T-helper 1 cell (primary cell): ENCODE measurements at places on chromosomes 4 and X.

- no peak for DNase-seq
Measured at GRCh38 chr4:77586951-77587383, 18.7 kb upstream of the CXCL13 start.

- DNase-seq = no peak
Measured at GRCh38 chr4:3683077-3683743, 83.0 kb upstream of the ADRA2C start.

DNA sequence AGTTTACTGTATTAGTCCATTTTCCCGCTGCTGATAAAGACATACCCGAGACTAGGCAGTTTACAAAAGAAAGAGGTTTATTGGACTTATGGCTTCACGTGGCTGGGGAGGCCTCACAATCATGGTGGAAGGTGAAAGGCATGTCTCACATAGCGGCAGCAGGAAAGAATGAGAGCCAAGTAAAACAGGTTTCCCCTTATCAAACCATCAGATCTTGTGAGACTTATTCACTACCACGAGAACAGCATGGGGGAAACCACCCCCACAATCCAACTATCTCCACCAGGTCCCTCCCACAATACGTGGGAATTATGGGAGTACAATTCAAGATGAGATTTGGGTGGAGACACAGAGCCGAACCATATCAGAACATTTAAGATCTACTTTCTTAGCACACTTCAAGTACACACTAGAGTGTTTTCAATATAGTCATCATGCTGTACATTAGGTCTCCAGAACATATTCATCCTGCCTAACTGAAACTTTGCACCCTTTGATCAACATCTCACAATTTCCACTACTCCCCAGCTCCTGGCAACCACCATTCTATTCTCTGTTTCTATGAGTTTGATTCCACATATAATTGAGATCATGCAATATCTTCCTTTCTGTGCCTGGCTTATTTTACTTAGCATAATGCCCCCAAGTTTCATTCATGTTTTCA is 341.0 kb downstream of the ARHGAP24 start:
- no peak for DNase-seq

GRCh38 chrX:8636497-8636896 is 95.4 kb downstream of the ANOS1 start:
- DNase-seq = no peak

DNA sequence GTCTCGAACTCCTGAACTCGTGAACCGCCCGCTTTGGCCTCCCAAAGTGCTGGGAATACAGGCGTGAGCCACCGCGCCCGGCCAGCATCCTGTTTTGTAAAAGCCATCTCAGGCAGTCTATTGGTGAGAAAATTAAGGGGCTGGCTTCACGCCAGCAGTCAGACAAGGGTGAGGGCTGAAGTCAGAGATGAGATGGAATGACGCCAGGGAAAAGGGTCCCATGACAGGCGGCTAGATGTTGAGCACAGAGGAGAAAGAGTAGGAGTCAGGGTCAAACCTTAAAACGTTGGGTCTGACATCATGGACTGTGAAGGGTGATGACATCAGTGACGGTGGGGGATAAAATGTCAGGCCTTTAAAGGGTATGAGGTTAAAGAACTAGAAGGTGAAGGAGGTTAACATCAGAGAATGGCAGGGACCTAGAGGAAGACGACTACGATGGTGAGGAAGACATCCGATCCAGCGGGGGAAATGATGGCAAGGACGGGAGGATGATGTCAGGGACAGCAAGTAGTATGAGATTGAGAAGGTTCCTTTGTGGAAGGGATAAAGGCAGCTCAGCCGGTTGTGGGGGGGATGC is 504 bp upstream of the RBM3 start:
- DNase-seq = no peak

DNA sequence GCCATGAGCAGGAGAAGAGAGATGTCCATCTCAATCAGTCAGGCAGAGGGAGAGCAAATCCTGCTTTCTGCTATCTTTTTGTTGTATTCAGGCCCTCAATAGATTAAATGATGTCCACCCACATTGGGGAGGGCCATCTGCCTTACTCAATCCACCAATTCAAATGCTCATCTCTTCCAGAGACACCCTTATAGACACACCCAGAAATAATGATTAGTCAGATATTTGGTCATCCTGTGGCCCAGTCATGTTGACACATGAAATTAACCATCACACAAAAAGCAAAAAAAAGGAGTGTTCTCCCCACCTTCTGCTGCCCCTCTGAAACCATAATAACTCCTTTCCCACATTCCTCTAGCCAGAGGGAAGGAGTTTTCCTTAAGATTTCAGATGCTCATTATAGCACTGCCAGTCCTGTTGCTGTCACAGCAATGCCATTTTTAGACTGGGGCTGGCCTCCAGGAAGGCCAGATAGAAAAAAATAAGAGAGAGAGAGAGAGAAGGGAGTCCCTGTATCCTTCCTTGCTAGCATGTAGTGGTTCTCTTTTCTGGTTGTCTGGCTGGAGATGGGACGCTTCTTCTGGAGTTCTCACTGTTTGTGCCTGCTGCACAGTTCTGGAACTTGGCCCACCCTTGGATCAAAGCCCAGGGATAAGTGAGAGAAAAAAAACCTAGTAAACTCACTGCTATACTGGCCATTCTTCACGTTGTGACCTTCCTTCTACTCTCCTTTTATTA is 177.7 kb downstream of the RBM46 start:
- no peak for DNase-seq

GRCh38 chrX:137574102-137574783 is 8.3 kb downstream of the ZIC3 start:
- no peak for DNase-seq

- no peak for DNase-seq
Measured at GRCh38 chrX:17098516-17099247, 152.2 kb downstream of the REPS2 start.

- DNase-seq = no peak
Measured at GRCh38 chr4:107600436-107600835, 119.6 kb downstream of the PAPSS1 start.

DNA sequence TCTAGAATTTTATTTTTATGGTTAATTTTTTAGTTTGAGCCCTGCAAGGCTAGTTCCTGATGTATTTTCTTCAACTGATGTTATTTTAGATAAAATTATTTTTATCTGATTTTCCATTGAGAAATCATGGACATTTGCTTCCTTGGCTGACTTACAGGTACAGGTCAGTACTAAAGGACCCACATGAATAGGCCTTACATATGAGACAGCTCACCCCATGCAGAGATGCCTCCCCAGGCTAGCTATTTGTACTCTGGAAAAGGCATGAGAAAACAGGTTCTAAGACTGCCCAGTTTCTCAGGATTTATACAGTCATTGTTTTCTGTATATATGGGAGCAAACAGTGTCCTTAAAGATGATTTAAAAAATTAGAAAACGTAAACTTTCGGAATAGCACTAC is 255.5 kb downstream of the BMPR1B start:
- no peak for DNase-seq

- DNase-seq = no peak
Measured at GRCh38 chr4:100314057-100314456, 123.8 kb upstream of the DDIT4L start.

DNA sequence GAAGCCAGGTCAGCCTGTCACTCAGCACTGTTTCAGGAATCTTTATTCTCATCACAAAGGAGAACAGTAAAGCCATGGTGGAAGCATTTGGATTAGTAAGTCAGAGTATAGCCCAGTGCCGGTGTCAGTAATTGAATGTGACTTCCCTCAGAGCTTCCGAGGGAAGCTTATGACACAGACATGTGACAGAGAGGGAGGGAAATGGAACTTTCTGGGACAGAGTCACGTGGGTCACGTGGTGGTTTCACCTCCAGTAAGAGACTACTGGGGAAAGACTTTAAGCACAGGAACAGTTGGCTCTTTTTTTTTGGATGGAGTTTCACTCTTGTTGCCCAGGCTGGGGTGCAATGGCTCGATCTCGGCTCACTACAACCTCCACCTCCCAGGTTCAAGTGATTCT is 53.3 kb upstream of the CCDC160 start:
- DNase-seq = no peak

- no peak for DNase-seq
Measured at GRCh38 chrX:69616457-69617203, 717 bp downstream of the EDA start.

DNA sequence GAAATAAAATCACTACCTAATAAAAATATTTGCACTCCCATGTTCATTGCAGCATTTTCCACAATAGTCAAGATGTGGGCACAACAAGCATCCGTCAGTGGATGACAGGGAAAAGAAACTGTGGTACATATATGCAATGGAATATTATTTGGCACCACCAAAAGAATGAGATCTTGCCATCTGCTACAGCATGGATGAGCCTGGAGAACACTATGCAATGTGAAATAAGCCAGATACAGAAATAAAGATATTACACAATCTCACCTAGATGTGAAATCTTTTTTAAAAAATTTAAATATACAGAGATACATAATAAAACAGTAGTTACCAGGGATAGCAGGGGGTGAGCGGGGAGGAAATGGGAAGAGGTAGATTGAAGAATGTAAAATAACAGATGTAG is 44.8 kb downstream of the LDB2 start:
- DNase-seq = no peak

GRCh38 chr4:5292101-5292500 is 240.8 kb downstream of the STK32B start:
- no peak for DNase-seq

DNA sequence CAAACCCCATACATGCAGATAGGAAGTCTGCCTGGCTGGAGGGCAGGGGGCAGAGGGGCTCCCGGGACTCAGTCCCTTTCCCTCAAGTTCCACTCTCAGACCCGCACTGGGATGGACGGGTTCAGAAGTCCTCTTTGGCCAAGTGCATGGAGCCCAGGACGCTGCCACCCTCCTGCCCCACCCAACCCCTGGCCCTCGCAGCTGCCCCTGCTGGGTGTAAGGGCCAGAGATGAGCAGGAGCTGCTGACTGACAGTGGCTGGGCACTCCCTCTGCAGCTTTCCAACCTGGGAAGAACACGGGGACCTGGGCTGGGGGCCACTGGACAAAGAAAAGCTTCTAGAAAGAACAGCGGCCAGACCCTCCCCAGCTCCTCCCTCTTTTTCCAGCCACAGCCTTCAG is 3.4 kb downstream of the L1CAM start:
- no peak for DNase-seq

DNA sequence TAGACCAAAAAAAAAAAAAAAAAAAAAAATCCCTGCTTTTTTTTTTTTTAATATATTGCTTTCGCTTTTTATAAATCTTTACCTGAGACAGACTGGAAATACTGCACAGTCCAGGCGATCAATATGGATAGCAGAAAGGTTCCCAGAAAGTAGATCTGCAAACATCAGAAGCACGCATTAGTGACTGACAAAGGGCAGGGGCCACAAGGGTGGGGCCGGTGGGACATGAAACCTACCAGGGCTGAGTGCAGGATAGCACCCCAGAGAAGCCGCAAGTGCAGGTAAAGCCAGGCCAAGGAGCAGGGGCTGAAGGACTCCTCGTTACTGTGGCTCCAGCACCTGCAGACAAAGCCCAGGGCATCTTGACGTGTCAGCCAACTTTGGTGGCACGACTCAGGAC is 101.8 kb downstream of the SLC34A2 start:
- no peak for DNase-seq

- peak; percentile 10 for DNase-seq
Measured at GRCh38 chrX:132216806-132217202, 2.4 kb downstream of the RAP2C start.

DNA sequence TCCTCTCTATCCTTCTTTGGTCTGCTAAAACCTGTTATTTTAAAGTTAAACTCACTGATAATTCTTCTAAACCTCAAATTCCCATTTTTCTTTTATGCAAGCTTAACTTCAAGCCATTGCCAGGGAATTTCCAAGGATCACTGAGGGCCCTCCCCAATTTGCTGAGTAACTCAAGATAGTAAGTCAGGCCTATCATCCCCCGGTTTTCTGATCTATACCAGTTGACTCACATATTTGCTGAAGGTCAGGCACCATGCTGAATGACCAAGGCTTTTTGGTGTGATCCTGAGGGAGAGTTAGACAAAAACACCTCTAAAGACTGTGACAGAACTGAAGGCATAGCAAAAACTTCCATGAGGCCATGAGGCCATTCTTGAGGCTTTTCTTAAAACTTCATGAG is 1301.9 kb downstream of the PCDH7 start:
- DNase-seq = no peak

GRCh38 chr4:181216501-181216900 is 1026.7 kb upstream of the TENM3 start:
- DNase-seq = no peak

- no peak for DNase-seq
Measured at GRCh38 chr4:52376132-52376704, 282.9 kb downstream of the USP46 start.

GRCh38 chr4:39044956-39045826 is 13.0 kb upstream of the TMEM156 start:
- no peak for DNase-seq

GRCh38 chrX:1215123-1215823 is 2.8 kb upstream of the CRLF2 start:
- no peak for DNase-seq

GRCh38 chrX:129779086-129779672 is 570 bp upstream of the SASH3 start:
- no peak for DNase-seq

GRCh38 chrX:149151805-149152757 is 353.0 kb downstream of the IDS start:
- DNase-seq = no peak

DNA sequence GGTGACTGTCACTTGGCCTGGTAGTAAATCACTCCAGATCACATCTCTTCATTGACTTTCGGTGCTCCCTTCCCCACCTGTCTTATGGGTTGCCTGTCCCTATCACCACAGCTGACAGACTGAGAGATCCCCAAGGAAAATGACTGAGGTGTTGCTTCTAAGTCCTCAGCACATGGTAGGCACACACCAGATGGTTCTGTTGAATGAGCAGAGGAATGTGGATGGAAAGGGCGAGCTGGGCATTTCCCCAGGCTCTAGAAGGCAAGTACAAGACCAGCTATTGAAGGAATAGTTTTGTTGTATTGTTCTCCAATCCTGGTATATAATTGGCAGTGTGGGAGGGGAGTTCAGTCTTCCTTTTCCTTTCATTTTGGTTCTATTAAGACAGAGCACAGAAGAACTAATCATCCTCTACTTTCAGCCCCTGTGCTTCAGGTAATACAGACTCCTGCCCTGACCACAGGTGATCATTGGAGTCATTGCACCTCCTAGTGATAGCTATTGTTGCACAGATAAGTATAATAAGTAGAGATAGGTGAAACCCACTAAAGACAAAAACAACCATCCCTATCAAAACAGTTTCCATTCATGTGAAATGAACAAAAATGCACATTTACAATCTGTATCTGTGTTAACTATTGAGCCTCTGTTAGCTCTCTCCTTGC is 158.6 kb downstream of the TRAM1L1 start:
- DNase-seq = no peak

DNA sequence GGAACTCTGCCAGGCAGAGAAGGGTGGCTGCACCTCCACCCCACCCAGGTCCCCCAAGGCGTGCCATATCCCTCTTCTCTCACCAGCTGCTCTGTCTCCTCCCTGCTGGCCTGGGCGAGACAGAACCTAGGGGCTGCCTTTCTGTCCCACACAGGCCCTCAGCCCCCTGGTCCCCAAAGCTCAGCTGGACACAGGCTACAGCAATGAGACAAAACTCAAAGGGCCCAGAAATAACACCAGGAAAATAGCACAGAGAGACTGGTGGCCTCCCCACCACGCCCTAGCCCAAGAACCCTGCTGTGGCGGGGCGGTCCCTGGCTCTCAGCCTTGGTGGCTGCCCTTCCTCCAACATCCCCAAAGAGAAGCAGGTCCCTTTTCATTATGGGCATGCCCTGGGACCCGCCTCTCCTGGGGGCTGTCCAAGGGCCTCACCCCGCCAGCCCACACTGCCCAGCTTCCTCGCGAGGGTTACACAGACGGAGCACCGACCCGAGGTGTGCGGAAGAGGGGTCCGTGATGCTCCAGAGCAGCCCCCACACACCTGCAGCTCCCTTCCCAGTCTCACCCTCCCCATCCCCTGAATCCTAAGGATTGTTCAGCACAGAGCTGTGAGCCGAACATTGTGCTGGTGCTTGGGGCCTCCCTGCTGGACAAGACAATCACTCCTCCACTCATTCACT is 67.7 kb upstream of the HMX1 start:
- no peak for DNase-seq
